ENCODE measurements at places on chromosomes 7 and 10. TPM values are rescaled to one million over a fixed set of nuclear protein-coding genes. Genes with fewer than 3 reads are reported as not detected.

CALML5 gene
- not detected for total RNA-seq

NACAD gene
- total RNA-seq: 1.9 TPM

CREB5 gene
- total RNA-seq: 1.5 TPM

NEURL1 gene
- total RNA-seq: not detected

SAP25 gene
- not detected for total RNA-seq

VIPR2 gene
- total RNA-seq: not detected

ADARB2 gene
- not detected for total RNA-seq

GSTO2 gene
- total RNA-seq: 0.85 TPM

Data from dermis blood vessel endothelial cell (primary cell).